Activated T-helper 2 cell treated with anti-CD3 and anti-CD28 coated beads, Interferon-gamma antibody, Interleukin-2, Interleukin-4, amounts not matched to agents 10 μg/mL and 5 μg/mL and 100 μg/mL, durations not matched to agents 14 hours and 24 hours and 36 hours (primary cell): ENCODE measurements at places on chromosomes 2 and 18.

DNA sequence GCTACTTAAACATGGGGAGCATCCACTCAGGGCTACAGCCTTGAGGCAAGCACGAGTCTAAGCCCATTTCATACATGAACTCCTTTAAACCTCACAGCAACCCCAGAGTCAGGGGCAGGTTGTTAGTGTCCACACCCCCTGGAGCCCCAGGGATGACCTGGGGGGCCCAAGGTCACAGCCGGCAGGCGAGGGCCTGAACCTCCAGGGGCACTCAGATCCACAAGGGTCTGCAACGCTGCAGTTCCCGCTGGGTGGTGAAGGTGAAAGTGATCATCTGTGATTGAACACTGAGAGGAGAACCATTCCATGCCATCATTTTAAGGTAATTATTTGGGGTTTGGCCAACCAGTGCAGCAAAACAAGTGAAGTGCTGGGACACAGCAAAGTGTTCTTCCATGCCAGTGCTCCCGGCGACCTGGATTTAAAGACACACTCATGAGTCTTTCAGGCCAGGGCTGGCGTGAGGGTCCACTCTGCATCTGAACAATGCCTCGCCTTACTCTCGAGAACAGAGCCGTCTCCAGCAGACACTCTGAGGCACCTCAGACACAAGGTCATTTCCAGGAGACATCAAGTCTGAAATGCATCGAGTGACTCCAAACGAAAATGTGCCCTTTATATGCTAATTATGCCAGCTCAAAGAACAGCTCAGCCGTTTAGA, 61.6 kb upstream of the SNTG2 start:
- H3K27me3 ChIP-seq: peaks cover 14% of the 10 kb centered on the region
- no peaks in the 10 kb centered on the region for H3K36me3 ChIP-seq
- H3K27ac ChIP-seq: no peak overlapping the region
- no peak for DNase-seq
- H3K4me1 ChIP-seq: no peaks in the 10 kb centered on the region

DNA sequence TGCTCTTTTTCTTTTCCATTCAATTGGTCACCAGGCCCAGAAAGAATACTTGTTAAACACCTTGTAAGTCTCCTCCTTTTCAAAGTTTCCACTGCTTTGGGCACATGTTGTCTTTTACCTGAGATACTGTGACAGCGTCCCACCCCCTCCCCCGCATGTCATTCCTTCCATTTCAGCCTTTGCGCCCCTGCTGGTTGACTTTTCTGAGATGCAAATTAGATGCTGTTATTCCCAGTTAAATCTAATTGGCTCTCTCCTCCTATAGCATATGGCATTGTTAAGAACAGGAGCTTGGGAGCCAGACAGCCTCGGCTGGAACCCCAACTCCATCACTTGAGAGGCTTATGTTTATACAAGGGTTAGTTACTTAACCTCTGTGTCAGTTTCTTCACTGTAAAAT, 80.3 kb upstream of the GAREM1 start:
- H3K36me3 ChIP-seq: no peaks in the 10 kb centered on the region
- H3K4me1 ChIP-seq: no peaks in the 10 kb centered on the region
- peaks cover 19% of the 10 kb centered on the region for H3K27me3 ChIP-seq
- H3K4me3 ChIP-seq: no peak overlapping the region
- H3K27ac ChIP-seq: no peak overlapping the region

- no peak overlapping the region for H3K27ac ChIP-seq
- H3K36me3 ChIP-seq: no peaks in the 10 kb centered on the region
- no peak for DNase-seq
- peaks cover 5% of the 10 kb centered on the region for H3K4me1 ChIP-seq
- no peak overlapping the region for H3K4me3 ChIP-seq
These were observed 52.0 kb upstream of the HS6ST1 start for GRCh38 chr2:128370468-128371247.

- H3K4me1 ChIP-seq: peaks cover 2% of the 10 kb centered on the region
- no peak overlapping the region for H3K27ac ChIP-seq
- no peaks in the 10 kb centered on the region for H3K27me3 ChIP-seq
These were observed 307.2 kb downstream of the FBXO15 start for GRCh38 chr18:73840319-73840945.

DNA sequence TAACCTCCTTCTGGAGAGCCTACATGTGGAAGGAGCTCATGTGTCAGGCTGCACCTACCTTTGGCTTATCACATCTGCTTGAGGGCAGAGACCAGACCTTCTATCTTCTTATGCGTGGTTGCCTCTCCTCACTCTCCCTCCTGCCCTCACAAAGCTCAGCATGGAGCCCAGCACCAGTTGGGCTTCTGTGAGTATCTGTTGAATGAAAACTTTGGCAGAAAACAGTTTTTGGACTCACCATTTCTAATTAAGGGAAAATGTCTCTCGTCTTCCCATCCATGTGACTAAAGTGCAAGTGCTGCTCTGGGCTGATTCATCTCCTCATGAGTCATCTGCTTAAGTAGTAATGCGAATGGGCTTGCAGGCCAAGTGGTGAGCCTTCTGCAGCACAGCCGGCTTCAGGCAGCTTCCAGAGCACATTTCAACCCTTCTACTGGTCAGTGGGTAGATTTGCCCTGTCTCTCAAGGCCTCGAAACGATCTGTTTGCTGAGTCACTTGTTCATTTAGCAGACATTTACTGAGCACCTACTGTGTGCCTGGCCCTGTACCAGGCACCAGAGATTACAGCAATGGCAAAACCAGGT, 102.6 kb downstream of the VSNL1 start:
- H3K4me3 ChIP-seq: no peak overlapping the region
- H3K27ac ChIP-seq: no peak overlapping the region
- H3K36me3 ChIP-seq: no peaks in the 10 kb centered on the region
- peaks cover 4% of the 10 kb centered on the region for H3K4me1 ChIP-seq
- peaks cover 2% of the 10 kb centered on the region for H3K27me3 ChIP-seq

- no peak for DNase-seq
- H3K27me3 ChIP-seq: peaks cover 13% of the 10 kb centered on the region
- no peaks in the 10 kb centered on the region for H3K36me3 ChIP-seq
- no peak overlapping the region for H3K4me3 ChIP-seq
- H3K4me1 ChIP-seq: no peaks in the 10 kb centered on the region
- H3K27ac ChIP-seq: no peak overlapping the region
These were observed 48.6 kb downstream of the TMEM18 start for GRCh38 chr2:628651-629050.

GRCh38 chr18:12307701-12308385, at the start of gene TUBB6:
Gene TUBB6 (plus strand): TSS chr18:12308241. CDS start chr18:12308293, 52 bp downstream.
- peak within 1 kb of the TSS; percentile 88 for H3K4me3 ChIP-seq
- H3K27me3 ChIP-seq: peaks cover 36% of the 10 kb centered on the region
- peaks cover 30% of the 10 kb centered on the region for H3K36me3 ChIP-seq
- peaks cover 16% of the 10 kb centered on the region for H3K4me1 ChIP-seq
- H3K27ac ChIP-seq: peak within 1 kb of the TSS; percentile 83

DNA sequence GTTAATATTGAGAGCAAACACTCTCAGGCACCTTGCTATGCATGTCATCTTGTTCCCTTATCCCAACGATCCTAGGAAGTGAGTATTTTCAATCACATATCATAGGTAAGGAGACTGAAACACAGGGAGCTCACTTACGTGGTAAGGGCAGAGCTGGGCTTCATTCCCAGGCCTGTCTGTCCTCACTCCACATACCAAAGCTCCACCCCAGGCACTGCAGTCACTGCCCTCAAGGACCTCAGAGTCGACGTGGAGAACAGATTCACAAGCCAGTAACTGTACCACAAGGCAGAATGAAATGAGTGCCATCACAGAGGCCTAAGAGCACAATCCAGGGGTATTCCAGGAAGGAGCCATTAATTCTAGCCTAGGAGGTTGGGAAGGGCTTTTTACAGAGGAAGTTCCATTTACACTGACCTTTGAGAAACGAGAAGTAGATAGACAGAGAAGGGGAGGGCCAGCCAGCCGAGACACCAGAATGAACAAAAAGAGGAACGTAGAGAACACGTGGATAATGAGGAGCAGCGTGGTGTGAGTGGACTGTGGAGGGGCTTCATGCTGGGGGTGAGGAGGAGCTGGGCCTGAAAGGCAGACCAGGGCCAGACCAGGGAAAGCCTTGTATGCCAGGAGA, 48.6 kb downstream of the KIAA2012 start:
- peaks cover 3% of the 10 kb centered on the region for H3K27me3 ChIP-seq
- no peak overlapping the region for H3K27ac ChIP-seq
- DNase-seq: no peak
- no peaks in the 10 kb centered on the region for H3K36me3 ChIP-seq
- no peak overlapping the region for H3K4me3 ChIP-seq

DNA sequence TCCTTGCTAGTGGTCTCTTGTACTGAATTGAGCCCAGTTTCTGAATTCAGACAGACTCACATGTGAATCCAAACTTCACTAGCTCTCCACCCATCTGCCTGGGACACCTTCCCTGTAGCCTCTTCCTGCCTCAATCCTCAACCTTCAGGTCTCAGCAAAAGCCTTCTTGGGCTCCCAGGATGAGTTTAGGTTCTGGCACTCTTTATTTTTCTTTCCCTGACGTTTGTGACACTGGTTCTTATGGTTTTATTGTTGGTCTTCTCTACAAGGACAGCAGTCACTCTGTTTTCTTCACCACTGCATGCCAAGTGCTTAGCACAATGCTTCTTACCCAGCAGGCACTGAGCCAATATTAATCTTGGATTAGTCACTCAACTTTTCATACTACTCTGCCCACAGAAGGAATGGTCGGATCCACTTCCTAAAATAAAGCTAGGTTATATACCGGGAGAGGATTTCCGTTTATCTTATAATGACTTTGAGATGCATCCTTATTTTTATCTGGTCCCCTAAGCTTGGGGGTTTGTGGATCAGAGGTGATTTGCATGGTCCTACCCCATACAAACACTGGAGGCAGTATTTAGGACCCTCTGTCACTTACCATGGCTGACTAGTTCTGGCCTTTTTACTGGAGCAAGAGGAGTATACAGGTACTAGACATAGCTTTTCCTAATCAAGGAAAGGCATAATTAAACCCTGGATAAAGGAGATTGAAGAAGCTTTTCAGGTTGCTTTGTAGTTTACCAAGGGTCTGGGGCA, 186.3 kb downstream of the MYCN start:
- H3K4me1 ChIP-seq: no peaks in the 10 kb centered on the region
- DNase-seq: no peak
- no peaks in the 10 kb centered on the region for H3K27me3 ChIP-seq
- no peak overlapping the region for H3K4me3 ChIP-seq
- no peak overlapping the region for H3K27ac ChIP-seq

DNA sequence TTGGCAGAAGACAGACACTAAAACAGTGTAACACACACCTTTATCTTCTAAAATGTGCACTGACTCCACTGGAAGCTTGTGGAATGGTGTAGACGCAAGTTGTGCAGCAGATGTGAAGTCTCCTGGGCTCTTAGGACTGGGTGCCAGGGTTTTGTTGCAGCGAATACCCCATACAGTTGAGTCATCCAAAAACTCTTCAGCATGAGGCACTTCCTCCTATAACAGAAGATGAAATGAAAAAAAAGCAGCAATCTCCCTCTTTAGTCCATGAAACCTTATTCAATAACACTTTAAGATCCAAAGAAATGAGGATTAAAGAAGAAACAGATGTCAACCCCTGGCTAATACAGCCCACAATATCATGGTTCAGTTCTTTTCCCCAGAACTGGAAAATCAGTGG, 22.2 kb downstream of the BUB1 start:
- no peak overlapping the region for H3K4me3 ChIP-seq
- DNase-seq: no peak
- H3K36me3 ChIP-seq: peaks cover 79% of the 10 kb centered on the region
- H3K27ac ChIP-seq: no peak overlapping the region
- peaks cover 23% of the 10 kb centered on the region for H3K4me1 ChIP-seq

- H3K4me1 ChIP-seq: peaks cover 42% of the 10 kb centered on the region
- no peak overlapping the region for H3K4me3 ChIP-seq
- no peak overlapping the region for H3K27ac ChIP-seq
- DNase-seq: no peak
These were observed 52.4 kb downstream of the LIMS1 start for GRCh38 chr2:108586631-108587030.

DNA sequence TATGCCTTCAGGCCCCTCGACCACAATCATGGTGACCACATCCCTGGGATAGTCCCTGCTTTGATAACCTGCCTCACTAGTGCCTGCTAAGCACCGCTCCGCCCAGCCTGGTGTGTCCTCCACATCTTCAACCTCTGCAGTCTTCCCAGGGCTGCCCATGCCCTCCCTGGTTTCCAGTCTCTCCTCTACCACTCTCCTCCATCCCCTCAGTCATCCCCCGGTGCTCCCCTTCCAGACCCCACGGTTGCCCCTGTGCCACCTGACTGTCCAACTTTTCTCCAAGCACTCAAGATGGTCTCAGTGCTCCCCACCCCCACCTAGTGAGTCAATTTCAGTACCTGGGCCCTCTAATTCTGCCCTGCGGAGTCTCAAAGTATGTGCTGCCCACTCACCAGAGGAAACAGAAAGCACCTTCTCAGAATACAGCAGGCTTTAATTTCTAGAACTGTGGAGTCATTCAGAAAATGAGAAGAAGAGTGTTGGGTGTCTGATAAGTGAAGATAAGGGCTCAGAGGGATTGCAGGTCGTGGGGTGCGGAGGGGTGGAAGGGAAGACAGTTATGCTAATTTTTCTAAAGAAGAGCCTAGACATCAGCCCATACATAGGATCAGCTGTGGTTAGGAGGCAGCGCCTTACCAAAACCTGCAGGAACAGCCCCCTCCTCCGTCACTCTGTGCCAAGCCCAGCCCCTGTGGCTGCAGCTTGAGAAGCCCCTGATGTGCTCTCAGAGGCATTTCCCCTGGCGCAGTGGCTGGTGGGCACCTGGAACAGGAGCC, 53.6 kb upstream of the CAB39 start:
- H3K36me3 ChIP-seq: peaks cover 34% of the 10 kb centered on the region
- H3K4me3 ChIP-seq: peak overlapping the region; percentile 91
- H3K27ac ChIP-seq: peak overlapping the region; percentile 99
- no peaks in the 10 kb centered on the region for H3K27me3 ChIP-seq

DNA sequence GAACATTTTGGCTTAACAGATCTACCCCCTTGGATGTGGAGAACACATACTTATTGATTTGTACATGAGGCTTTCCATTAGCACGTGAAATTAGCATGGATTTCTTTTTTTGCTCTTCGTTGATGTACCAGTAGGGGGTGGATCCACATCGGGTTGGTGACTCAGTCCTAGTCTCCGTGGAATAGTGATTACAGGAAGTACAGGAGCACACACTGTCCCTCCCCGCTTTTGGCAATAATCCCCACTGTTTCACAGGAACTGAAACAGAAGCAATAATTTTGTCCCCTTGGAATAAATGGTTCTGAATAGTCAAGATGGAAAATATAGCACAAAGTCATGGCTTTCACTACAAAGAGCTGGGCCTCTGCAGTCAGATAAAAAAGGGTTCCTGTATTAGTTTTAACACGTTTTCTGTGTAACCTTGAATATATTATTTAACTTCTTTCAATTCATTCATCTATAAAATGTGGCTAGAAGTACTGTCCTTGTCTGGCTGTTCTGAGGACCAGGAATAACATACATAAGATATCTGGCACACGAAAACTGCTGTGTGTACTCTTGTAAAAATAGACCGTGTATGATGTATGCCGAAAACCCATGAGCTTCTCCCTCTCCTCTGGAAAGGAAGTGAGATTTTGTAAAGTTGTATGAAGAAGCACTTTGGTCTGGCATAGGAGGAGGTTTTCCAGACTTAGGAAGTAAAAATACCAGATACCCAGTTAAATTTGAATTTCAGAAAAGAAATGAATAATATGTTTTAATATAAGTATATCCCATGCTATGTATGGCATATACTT, 229.2 kb downstream of the GALR1 start:
- H3K36me3 ChIP-seq: no peaks in the 10 kb centered on the region
- no peak overlapping the region for H3K4me3 ChIP-seq
- DNase-seq: no peak
- peaks cover 3% of the 10 kb centered on the region for H3K27me3 ChIP-seq
- H3K27ac ChIP-seq: no peak overlapping the region
- H3K4me1 ChIP-seq: no peaks in the 10 kb centered on the region

- DNase-seq: no peak
- no peaks in the 10 kb centered on the region for H3K27me3 ChIP-seq
- H3K36me3 ChIP-seq: no peaks in the 10 kb centered on the region
- H3K4me1 ChIP-seq: no peaks in the 10 kb centered on the region
- H3K4me3 ChIP-seq: no peak overlapping the region
These were observed 39.7 kb downstream of the L3MBTL4 start for GRCh38 chr18:6374935-6375529.
